ENCODE measurements at places on chromosomes 6 and 20.

DNA sequence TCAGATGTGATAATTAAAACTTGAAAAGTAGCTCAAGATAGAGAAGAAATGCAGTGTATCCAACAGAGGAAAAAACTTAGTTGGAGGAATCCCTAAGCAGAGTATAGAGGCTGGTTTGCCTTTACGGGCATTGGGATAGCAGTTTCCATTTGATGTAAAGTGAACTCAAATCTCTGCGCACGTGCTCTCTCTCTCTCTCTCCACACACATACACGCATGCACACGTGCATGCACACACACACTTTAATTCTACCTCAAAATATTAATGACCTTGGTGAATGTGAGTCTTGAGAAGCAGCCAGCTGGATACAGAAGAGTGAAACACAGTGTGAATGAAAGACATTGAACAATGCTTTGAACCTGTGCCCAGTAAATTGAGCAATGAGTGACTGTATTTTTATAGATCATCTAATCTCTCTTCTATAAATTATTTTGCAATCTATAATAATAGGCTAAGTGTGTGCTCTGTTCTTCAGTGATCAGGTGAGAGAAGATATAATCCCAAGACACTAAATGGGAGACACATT is 247.7 kb upstream of the FAM83B start:
- DNase-seq: no peak

DNA sequence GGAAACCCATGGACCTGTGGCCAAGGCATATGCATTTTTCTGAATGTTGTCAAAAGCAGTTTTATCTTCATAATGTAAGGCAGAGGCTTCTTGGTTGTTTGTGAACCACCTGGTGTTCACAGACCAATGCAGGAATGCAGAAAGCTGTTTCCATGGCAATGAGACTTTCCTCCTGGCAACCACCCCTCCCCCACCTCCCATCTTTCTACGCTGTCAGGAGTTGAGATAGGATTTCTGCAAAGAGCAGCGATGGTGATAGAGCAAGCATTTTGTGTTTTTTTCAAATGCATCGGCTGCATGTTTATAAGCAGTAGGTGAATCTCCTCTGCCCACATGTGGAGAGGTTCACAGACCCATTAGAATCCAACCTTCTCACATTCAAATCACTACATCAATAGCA is 114.1 kb upstream of the SMLR1 start:
- no peak for DNase-seq

DNA sequence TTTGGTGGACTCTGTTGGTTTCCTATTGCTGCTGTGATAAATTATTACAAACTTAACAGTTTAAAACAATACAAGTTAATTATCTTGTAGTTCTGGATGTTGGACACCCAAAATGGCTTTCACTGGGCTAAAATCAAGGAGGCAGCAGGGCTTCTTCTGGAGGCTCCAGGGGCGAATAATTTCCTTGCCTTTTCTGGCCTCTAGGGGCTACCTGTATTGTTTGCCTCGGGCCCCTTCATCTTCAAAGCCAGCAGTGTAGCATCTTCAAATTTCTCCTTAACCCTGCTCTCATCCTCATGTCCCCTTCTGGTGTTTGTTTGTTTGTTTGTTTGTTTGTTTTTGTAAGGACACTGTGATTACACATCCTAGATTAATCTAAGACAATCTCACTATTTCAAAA is 60.5 kb upstream of the ANKEF1 start:
- no peak for DNase-seq

DNA sequence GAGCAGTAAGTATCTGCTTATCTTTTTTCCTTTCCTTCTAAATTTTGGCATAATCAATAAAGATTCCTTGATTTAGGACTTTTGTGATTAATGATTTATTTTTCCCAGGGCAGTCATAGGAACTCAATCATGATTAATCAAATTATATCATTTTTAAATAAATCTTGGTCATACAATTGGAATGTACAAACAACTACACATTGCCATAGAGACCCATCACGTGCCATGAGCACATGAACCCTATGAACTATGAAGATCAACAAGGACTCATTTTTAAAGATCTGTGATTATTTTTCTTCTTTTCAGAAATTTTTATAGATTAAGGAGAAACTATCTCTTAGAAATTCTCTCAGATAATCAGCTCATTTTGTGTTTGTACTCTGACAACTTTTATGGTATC is 622.4 kb downstream of the BCKDHB start:
- DNase-seq: no peak

DNA sequence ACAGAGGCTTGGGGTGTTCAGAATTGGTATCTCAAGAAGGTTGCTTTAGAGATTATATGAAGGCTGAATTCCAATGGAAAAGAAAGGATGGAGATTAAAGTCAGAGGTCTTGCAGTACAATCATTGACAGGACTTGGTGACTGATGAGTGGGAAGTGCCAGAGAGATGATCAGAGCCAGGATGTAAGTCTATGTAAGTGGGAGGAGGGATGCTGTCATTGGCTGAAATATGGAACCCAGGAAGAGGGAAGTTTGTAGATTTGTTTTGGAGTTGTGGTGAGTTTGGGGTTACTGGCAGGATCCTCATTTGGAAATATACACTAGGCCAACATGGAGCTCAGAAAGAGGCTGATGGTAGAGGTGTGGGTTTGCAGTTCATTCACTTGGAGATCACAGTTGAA is 23.8 kb upstream of the TNFAIP3 start:
- peak; percentile 83 for DNase-seq

- no peak for DNase-seq
Observed at GRCh38 chr6:156741287-156742073, 35.7 kb upstream of the ARID1B start.

- no peak for DNase-seq
Observed at GRCh38 chr6:80640176-80640575, 533.7 kb downstream of the BCKDHB start.

GRCh38 chr6:47323321-47323720 is 13.6 kb upstream of the TNFRSF21 start:
- DNase-seq: no peak

DNA sequence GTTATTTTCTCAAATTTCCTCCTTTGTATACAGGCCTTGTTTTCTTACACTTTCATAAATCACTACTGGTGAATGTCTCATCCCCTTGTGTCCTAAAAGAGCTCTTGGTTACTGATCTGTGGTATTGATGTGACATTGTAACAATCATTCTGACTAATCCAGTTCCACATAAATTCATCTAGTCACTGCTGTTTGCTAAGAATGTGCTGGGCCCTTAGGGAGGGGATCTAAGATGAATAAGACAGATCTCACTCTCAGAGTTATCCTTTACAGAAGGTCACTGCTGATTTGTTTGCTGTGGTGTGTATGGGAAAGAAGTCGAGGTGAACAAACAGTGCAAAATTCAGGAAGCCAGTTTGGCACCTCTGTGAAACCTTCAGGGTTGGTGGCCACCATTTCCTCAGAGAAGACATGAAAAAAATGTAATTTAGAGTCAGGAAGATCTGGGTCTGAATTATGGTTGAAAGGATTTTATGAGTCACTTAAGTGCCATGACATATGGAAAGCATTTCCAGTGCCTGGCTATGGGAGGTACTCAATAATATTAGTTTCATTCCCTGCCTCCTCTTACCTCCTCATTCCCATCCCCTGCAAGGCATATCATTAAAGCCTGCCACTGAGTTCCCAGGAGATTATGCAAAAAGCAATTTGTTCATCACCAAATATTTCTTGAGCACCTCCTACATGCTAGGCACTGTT is 121.8 kb downstream of the COL9A1 start:
- no peak for DNase-seq

DNA sequence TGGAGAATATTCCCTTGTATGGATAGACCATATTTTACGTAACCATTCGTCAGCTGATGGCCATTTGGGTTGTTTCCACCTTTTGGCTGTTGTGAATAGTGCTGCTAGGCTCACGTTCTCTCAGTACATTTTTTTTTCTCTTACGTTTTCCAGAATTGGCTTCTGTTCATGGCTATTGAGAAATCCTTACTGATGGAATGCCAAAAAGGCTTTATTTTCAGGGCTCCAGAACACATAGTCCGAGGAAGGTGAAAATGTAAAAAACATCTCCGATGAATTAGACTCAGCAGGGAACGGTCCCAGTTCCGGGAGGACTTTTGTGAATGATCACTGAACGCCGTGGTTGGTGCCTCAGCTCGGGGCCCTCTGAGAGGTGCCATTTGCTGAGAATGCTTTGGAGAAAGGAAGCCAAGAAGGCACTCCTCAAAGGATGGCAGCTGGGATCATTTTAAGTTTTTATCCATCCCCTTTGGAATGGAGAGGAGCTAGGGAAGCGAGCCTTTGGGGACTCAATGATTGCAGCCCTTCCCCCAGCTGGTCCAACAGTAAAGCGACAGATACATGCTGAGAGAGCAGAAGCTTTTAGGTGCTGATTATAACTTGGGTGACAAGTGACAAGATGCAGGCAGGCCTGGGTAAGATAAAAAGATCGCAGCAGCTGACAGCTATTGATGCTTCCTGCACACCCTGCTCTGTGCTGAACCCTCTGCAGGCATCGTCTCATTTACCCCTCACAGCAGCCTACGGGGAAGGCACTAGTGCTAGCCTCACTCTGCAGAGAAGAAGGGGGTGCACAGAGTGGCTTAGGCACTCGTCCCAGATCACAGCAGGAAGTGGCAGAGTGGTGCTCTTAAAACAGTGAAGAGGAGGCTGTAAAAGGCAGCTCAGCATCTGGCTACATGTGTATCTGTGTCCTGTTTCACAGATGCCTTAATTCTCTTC is 133.4 kb upstream of the KCNG1 start:
- DNase-seq: no peak

DNA sequence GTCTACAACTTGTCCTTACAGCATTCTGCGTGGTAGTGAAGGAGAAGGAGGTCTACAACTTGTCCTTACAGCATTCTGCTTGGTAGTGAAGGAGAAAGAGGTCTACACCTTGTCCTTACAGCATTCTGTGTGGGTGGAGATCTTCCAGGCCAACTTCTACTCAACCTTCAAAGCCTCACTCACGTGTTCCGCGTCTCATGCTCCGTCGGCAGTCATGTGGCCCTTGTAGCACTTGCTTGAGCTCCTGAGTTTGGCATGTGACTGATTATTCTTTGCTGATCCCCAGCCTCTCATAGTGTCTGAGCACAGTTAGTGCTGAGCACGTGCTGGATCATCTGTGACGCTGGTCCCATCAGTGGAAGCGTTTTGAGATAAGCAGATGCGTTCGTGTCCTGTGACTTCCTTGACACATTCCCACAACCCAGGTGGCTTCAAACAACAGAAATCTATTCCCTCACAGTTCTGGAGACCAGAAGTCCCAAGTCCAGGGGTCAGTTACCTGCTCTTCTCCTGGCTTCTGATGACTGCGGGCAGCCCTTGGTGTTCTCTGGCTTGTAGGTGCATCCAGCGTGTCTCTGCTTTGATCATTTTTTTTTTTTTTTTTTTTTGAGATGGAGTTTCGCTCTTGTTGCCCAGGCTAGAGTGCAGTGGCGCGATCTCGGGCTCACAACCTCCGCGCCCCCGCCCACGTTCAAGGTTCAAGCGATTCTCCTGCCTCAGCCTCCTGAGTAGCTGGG is 2.6 kb downstream of the SS18L1 start:
- no peak for DNase-seq

- DNase-seq: no peak
Observed at GRCh38 chr6:125574604-125575003, 174.8 kb upstream of the HEY2 start.

- no peak for DNase-seq
Observed at GRCh38 chr6:155519176-155519738, 63.6 kb upstream of the NOX3 start.

DNA sequence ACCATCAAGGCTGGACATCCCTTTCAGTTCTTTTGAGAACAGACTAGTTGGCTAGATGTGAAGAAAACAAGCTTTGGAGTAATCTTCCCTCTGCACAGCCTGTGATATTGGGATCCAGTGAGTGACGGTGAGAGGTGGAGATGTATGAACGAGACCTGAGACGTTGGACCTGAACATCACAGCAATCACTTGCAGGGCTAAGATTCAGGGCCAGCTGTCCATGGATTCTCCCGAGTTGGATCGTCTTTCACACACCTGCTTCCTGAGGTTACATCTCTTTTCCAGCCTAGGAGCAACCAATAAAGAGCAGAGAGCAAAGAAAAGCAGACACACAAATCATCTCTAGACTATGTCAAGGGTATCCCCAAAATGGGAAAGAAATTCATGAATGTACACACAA is 30.0 kb upstream of the TMEM14A start:
- no peak for DNase-seq

DNA sequence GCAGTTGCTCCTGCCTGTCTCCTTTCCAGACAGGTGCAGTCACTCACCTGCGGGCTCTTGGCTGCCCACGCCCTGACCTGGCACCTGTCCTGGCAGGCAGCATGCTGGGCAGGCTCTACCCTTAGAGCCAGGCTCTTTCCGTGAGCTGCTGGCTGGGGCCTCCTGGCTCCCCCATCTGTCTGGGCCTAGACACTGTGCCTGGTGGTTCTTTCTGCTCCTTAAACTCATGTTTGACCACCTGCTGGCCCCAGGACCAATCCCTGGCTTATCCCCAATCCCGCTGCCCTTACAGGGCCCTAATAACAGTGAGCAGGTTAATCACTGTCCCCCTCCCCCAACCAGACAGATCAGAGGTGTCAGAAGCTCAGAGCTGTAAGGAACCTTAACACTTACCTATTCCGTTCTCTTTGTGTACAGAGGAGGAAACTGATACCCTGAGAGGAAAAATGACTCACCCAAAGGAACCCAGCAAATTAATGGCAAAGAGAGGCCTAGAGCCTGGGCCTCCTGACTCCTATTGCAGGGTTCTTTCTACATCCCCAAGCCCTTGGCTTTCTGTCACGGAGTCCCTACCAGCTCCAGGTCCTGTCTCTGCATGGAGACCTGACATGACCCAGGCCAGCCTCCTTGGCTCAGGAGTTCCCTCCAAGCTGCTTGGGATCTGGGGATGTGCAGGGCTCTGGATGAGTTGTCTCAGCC is 54.7 kb downstream of the RAB44 start:
- DNase-seq: no peak

- DNase-seq: no peak
Observed at GRCh38 chr6:101582792-101583191, 189.3 kb downstream of the GRIK2 start.

GRCh38 chr6:130906736-130907381 is 79.7 kb downstream of the SMLR1 start:
- no peak for DNase-seq

- DNase-seq: no peak
Observed at GRCh38 chr6:168417191-168417590, 23.8 kb upstream of the SMOC2 start.

Measured in inflammatory macrophage treated with lipopolysaccharide for 1 hour (primary cell).